ENCODE measurements at places on chromosomes 6 and 20. TPM values are rescaled to one million over a fixed set of nuclear protein-coding genes. Genes with fewer than 3 reads are reported as not detected.

RUNX2 gene
- 2.9 TPM for total RNA-seq

PDE10A gene
- 9.2 TPM for total RNA-seq

VNN1 gene
- total RNA-seq = 0.89 TPM

SERPINB1 gene
- 17.9 TPM for total RNA-seq

RIPPLY2 gene
- total RNA-seq = not detected

ITPR3 gene
- 18.7 TPM for total RNA-seq

ZSCAN16 gene
- 2.8 TPM for total RNA-seq

CFB gene
- 2.2 TPM for total RNA-seq

PACSIN1 gene
- total RNA-seq = not detected

RIMS1 gene
- total RNA-seq = 1.8 TPM

CST7 gene
- 9.4 TPM for total RNA-seq

ULBP3 gene
- 3.9 TPM for total RNA-seq

ZSCAN12 gene
- 8.1 TPM for total RNA-seq

GRCh38 chr6:105990151-105990550 lies 96.0 kb upstream of the PRDM1 start:
- no peak for DNase-seq

DNA sequence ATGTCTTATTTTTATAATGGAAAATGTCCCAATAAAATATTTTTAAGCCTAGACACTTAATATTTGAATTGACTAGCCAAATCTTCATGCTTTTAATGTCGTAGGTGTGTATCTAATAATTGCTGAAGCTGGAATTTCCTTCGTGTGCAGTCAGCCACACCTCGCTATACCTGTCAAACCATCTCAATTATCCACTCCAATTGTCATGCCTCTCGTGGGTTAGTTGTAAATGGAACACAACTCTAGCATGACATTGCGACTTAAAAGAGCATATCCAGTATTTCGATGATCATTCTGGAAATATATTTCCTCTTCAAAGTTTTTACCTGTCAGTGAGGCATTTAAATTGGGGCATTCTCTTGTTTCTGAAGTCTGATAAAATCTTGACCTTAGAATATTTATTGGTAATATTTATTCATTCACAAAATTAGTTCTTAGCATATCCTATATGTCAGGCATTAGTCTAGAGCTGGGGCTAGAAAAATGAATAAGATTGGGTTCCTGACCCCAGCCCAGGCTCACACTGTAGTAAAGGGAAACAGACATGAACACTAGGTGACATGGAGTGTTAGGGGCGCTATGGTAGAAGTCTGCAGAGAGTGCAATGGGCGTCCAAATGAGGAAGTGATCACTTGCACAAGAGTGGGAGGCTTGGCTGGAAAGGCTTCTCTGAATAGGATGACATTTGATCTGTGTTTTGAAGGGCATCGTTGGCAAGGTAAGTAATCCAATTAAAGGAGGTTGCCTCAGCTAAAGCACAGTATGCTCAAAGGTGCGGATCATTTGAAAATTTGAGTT lies 11.0 kb upstream of the CFAP206 start:
- DNase-seq = no peak

- DNase-seq = no peak
These were observed 50.7 kb downstream of the SLC26A8 start for GRCh38 chr6:35973670-35974222.

GRCh38 chr6:158475344-158476302 lies 84.3 kb upstream of the TMEM181 start:
- peak; percentile 43 for DNase-seq

DNA sequence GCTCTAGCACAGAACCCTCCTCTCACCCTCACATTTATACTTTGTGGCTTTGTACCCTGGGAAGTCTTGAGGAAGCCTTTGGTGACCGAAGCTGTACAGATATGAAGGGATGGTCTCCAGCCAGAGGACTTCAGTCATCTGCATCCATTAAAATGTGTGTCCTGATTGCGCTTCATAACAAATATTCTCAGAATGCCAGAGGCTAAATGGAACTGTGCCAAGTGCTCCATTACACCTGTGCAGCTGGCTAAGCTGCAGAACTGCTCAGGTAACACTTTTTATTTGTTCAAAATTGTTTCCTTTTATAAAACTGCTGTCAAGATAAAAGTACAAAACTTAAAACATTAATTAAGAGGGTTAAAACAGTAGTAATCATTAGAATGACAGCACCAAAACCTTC lies 22.3 kb downstream of the TPBG start:
- DNase-seq = no peak

DNA sequence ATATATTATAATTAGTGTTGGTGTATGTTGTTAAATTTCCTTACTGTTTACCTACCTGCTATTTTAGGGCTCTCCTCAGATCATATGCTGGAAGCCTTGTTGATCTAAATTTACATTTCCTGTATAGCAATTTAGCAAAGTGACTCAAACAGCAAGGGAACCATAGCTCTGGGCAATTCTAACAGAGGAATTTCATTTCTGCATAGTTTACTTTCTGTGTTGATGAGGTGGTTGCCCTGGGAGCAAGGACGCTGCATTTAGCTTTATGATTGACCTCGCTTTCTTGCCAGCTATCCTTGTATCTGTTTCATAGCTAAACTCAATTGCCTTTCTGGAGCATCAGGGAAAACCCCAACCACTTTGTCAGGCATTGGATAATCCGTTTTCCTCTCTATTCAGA lies 810.8 kb downstream of the GRIK2 start:
- DNase-seq = no peak

DNA sequence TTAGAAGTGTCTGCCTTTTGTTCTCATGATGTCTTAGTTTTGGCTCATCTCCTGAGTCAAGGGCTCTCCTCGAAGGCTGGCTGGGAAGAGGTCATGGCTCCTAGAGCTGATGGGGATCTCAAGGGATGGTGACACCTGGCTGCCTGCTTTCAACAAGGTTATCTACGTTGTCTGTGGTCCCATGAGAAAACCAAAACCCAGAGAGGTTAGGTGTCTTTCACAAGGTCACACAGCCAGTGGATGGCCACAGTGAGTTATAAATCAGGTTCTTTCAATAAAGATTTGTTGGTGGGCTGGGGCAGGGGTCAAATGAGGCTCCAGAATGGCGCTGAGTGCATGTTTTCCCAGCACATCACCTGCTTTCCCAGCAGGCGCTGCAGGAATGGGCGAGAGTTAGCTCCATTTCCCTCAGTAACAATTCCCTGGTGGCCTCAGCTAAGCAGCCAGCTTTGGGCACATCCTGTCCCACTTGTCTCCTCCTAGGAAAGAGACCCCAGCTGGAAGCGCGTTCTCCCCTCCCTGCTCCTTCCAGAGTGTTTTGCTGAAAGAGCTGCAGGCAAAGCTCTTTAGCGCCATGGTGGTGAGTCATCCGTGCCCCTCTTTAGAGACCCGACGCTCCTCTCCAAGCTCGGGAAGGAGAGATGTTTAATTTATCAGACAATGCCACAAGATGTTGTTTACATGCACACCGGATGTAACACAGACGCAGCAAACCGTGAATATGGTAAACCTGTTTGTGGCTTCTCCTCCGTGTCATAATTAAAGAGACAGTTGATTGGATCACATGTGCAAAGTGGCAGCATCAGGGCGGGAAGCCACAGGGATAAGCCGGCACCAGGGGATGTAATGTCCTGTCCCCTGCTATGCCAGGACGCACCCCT lies 109.7 kb downstream of the LRFN2 start:
- DNase-seq = no peak

GRCh38 chr20:35296101-35296554 lies 3.9 kb upstream of the FAM83C start:
- no peak for DNase-seq

DNA sequence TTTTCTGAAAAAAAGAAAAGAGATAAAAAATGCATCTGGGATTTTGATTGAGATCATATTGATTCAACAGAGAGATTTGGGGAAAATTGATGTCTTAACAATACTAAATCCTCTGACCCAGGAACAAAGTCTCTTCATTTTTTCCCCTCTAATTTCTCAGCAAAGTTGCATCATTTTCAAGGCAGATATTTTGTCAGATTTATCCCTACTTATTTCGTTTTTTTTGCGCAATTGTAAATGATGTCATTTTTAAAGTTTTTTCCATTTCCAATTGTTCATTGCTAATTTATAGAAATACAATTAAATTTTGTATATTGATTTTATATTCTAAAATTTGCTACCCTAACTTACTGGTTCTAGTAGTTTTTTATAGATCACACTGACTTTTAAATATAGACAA lies 97.7 kb upstream of the TMEM170B start:
- no peak for DNase-seq

DNA sequence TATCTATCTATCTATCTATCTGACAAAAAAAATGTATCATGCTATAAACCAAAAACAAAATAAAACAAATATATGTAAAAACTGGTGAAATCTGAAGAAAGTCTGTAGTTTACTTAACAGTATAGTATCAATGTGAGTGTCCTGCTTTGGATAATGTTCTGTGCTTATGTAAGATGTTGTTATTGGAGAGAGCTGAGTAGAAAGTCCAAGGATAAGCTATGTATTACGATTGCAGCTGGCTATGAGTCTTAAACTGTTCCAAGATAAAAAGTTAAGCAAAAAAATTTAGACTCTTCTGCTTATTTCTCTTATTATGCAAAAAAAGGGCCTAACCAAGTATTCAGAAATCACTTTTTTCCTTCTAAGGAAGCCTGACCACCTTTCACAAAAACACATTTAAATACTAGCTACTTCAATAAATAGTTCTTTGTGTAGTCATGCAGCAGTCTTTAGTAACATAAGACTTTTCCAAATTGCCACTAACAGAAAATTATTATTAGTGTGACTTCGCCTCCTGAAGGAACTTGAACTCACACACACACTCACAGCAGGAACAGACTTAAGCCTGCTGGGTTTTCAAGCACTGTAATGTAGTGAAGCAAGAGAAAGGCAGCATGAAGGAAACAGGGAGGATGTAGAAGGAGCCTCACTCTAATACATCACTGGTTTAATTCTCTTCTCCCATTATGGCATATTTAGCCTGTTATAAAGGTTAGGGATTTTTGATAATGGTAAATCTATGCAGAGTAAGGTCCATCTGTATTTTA lies 265.8 kb upstream of the GJE1 start:
- no peak for DNase-seq

DNA sequence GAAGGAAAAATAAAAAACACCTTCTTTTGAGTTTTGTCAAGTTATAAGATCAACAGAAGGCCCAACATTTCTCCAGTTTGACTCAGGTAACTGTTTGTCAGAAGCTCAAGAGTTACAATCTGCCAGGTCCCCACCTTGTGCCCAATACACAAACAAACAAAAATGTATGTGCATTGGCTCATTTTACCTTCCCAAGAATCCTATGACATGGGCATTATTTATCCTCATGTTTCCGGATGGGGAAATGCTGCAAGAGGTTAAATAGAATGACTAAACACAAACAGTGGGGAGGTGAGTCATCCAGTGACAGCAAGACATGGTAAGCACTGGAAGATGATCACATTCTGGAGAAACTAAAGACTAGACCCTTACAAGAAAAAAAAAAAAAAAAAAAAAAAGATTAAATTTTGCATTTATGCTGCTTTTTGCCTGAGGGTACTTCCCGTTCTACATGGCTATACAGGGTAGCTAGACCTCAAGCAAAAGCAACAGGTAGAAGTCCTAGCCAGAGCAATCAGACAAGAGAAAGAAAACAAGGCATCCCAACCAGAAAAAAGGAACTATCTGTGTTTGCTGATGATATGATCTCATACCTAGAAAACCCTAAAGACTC lies 23.6 kb upstream of the ANKRD60 start:
- no peak for DNase-seq

DNA sequence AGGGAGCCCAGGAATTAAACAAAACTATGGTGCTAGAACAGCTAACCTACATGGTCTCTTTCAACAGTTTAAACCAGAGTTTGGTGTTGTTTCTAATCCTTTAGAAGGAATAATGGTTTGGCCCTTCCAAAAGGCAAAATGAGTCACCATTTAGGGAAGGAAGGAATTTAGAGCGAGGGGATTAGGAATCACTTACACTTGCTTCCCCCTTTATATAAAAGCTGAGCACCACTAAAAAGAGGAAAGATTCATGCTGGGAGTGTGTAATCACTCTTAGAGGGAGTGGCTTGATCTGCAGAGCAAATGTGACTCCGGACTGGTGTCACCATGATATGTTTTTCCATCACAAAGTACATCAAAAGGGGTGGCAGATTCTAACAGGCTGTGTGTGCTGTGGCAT lies 63.6 kb downstream of the F13A1 start:
- DNase-seq = no peak

DNA sequence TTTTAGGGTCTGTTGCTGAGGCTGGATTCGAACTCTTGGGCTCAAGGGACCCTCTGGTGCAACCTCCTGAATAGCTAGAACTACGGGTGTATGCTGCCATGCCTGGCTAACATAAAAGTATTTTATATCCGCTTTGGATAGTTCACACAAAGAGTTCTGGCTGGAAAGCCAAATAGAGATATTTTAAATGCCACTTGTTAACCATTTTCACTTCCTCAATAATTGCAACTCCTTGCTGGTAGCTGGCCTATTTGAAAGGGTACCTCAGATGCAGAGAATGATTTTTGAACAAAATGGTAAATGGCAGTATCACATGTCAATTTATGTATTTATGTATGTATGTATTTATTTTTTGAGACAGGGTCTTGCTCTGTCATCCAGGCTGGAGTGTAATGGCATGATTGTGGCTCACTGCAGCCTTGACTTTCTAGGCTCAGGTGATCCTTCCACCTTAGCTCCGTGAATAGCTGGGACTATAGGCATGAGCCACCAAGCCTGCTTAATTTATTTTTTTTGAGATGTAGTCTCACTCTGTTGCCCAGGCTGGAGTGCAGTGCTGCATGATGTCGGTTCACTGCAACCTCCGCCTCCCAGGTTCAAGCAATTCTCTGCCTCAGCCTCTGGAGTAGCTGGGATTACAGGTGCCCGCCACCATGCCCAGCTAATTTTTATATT lies 12.9 kb upstream of the JARID2 start:
- DNase-seq = no peak

- DNase-seq = no peak
These were observed 695.0 kb upstream of the MAP3K7 start for GRCh38 chr6:91281901-91282300.

DNA sequence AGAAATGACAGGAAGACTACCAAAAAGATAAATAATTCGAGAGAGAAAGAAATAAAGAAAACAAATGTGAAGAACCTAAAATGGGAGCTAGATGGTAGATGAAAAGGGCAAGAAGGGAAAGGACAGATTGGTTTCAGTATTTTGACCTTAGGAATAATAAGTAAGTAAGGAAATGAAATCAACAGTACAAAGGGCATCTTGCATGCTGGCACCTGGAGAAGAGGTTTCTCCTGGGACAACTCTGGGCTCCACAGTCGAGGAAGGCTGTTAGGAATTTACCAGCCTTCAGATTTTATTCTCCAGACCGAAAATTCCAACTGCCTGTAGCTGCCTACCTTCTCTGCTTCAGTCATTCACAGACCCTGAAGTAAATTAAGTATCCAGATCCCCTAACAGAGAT lies 80.5 kb downstream of the SMLR1 start:
- no peak for DNase-seq

DNA sequence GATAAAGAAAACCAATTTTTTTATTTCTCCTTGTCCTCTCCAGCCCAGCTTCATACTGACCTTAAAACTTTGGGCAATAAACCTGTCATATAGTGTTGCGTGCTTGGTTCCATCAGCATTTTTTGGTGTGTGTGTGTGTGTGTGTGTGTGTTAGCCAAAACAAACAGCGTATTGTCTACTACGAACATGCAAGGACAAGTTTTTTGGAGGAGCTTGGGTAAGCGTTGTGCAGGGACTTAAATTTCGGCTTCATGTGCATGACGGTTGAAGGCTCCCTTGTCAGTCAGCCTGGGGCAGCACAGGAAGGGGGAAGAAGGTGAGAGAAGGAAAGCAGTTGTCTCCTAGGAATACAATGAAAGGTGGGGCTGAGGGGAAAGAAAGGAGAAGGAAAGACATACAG lies 62.0 kb upstream of the PAX1 start:
- no peak for DNase-seq

GRCh38 chr6:43671801-43672690 lies 15.5 kb downstream of the MRPS18A start:
- no peak for DNase-seq

- no peak for DNase-seq
These were observed 343.2 kb upstream of the SULF2 start for GRCh38 chr20:48128436-48128835.

Measured in skin of body (tissue), 3 donors.